ENCODE measurements at places on chromosomes 4 and X.

DNA sequence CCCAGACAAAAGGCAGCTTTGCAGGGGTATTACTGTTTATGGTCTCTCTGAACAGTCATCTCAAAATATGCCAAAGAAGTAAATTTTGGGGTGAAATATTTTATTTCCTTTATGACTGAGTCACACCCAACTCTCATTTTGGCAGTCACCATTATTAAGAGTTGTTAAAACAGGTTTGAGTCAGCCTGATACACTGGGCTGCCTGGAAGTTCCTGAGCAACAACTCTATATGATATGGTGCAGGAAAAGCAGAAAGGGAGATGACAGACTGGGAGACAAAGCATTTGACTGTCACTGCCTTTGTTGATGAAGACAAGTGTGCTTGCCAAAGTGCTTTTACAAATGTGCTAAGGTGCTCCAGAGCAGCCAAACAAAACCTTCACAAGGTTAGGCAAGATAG lies 1263.5 kb downstream of the PCDH7 start:
- no peak for DNase-seq

- no peak for DNase-seq
Measured at GRCh38 chr4:94603170-94603747, 151.5 kb downstream of the PDLIM5 start.

GRCh38 chrX:114101081-114101480 lies 482.8 kb upstream of the HTR2C start:
- DNase-seq, result no peak

DNA sequence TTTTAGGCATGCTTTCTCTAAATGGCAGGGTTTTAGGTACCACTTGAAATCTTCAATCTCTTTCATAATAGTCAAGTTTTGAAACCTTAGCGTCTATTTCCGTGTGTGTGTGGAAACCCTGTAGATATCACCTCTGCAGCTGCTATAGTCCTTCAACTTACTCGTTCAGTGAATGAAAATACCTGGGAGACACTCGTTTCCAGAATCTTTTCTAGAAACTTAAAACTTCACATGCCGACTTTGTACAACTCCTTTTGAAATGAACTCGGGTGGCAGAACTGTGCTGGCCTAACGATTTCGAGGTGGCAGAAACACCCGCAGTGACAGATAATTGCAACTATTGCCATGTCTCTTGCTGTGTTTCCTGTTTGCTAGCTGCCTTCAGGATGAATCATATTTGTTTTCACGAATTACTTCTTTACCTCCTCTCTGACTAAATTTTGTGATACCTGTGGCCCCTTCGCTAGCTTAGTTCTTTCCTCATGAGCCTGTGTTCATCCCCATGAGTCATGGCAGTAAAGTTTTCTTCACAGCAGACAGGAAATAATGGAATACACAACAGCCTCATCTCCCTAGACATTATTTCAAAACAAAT lies 104.7 kb upstream of the SMIM10 start:
- DNase-seq, result no peak

- DNase-seq, result no peak
Measured at GRCh38 chr4:93748373-93749291, 79.9 kb upstream of the ATOH1 start.

GRCh38 chr4:105345358-105345757 lies 128.5 kb downstream of the PPA2 start:
- DNase-seq, result no peak

DNA sequence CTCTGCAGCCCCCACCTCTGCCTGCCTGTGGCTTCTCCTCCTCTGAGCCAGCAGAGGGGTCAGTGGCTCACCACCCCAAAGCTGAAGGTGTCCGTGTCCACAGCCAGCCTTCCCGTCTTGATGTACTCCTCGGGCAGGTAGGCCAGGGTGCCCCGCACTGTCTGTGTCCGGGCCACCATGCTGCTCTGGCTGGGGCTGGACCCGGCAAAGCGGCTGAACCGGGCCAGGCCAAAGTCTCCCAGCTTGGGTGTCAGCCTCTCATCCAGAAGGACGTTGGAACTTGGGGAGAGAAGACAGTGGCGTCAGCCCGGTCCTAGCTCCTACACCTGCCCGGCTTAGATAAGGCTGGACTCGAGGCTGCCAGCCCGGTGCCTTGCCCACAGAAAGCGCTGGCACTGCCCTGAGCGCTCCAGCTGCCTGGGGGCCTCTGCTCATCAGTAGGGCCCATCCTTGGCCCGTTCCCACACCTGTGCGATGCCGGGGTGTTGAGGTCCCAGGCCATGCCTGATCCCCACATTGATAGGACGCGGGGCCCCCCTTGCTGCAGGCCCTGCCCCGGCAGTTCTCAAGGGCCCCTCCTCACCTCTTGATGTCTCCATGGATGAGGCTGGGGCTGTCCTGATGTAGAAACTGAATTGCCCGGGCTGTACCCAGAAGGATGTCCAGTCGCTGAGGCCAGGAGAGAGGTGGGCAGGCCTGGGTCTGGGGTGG lies 3.2 kb downstream of the IRAK1 start:
- DNase-seq, result no peak

- DNase-seq, result no peak
Measured at GRCh38 chrX:150616179-150616862, 47.9 kb downstream of the MTM1 start.

DNA sequence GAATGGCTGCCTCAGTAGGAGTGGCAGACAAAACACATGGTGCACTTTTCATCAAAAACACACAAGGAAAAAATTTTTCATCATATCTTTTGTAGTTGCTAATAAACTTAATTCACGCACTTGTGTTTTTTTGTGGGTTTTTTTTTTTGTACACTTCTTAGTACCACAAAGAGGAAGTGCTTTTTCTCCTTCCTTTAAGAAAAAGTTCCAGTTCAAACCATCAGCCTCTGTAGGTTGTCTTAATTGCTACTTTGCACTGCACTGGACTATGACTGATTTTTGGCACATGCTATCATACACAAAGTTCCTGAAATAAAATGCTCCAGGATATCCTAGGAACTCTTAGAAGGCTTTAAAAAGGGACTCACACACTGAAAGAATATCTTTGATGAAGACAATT lies at the start of gene PHEX:
Gene PHEX (plus strand): TSS at position 242 of the 400 bp plus-strand sequence. CDS start 681 bp downstream, outside the sequence.
- no peak for DNase-seq

DNA sequence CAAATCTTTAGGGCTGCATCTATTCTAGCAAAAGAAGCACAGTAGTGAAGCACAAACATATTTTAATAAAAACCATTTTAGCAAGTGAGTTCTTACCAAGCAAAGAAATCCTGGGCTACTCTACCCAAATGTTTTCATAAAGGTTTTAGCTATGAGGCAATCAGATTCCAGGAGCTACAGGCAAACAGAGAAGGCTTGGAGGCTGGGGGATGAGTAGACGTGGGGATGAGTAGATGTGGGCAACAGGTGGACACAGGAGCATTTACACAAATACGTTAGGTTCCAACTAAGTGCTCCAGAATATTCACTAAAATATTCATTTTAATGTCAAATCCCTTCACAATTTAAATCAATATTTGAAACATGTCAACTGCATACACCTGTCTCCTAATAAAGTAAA lies 34.5 kb downstream of the ATP11C start:
- DNase-seq, result no peak

GRCh38 chr4:160592258-160592657 lies 1489.4 kb downstream of the RAPGEF2 start:
- no peak for DNase-seq

GRCh38 chr4:121873604-121874003 lies 3.3 kb upstream of the BBS7 start:
- DNase-seq, result no peak

DNA sequence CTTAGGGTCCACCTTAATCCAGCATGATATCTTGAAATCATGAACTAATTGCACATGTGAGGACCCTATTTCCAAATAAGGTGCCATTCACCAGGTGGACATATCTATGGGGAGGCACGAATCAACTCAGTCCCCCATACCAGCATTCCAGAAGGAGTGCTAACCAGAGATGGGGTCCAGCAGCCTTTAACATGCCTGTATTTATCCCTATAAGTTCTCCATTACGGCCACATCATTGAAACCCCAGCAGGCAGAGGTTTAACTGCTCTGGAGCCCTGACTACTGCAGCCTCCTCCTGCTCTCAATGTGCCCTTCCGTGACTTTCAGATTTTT lies 3.2 kb upstream of the ASMTL start:
- no peak for DNase-seq

GRCh38 chrX:44470816-44471215 lies 71.8 kb downstream of the FUNDC1 start:
- no peak for DNase-seq

DNA sequence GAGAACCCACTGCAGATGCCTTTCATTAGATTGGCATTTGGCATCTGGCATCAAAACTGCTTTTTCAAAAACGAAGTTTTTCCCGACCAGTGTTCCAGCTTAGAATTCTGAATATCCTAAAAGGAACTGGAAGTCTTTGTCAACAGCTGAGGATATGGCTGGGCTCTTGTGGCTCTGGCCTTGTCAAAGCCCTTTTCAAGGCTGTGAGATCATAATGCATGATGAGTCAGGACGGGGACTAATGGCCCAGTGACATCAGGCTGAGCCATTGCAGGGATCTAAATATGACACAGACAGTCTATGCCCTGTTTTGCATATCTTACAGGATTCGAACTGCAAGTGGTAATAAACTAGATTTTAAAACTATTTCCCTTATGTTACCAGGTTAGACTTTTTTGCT lies 306.4 kb downstream of the PTTG2 start:
- DNase-seq, result no peak

- DNase-seq, result no peak
Measured at GRCh38 chrX:46994096-46994495, 81.9 kb downstream of the JADE3 start.

DNA sequence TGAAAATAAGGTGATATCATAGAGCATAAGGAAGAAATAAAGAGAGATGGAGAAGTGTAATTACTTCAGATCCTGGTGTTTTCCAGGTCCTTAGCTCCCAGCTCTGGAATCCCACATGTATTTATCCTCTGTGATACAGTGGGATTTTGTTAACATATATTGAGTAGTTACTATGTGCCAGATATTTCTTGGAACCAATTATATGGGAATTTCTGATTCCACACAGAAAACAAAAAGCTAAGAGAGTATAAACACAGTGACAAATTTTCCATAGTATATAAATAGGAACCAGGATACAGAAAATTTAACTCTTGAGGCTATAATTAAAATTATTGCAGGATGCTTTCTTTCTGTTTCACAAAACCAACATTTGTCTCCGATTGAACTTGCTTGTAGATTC lies 1067.5 kb downstream of the PCDH7 start:
- no peak for DNase-seq

DNA sequence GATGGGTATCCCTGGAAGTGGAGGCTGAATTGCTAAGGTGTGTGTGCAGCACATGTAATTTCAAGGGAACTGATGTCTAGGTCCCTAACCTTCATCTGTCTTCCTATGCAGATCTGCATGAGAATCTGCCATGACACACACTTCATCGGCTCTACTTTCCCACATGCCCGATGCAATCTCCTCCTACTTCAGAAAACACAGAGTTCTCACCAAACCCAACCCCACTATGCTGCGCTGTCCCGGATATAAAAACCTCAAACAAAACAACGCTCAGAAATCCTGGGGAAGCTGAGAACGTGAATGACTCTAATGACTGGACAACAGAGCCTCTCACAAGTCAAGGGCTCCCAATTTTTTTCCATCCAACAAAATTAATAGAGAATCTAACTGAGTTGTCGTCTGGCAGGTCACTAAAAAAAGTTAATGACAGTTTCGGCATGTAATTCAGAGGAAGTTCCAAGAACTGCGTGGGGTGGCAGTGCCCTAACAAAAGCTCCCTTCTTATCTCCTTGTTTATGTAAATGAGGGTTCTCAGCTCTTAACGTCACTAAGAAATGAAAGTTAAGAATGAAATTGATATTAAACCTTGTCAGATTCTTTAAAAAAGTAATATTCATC lies 39.0 kb downstream of the STX18 start:
- DNase-seq, result no peak

DNA sequence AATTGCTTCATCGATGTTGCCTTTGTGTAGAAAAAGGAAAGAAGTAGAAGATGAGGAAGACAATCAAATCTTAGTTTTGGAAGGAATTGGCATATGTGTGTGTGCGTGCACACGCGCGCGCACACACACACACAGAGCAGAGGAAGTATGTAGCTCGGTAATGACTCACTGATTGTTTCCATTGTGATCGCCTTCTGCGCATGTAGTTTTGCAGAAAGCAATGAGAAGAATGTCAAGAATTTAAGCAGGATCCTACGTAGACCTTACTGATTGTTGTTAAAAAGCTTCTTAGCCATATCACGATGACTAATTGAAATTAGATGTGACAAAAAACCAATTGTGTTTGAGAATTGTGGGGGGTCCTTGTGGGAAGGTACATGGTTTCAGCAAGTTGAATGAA lies 12.8 kb upstream of the LIMCH1 start:
- no peak for DNase-seq

DNA sequence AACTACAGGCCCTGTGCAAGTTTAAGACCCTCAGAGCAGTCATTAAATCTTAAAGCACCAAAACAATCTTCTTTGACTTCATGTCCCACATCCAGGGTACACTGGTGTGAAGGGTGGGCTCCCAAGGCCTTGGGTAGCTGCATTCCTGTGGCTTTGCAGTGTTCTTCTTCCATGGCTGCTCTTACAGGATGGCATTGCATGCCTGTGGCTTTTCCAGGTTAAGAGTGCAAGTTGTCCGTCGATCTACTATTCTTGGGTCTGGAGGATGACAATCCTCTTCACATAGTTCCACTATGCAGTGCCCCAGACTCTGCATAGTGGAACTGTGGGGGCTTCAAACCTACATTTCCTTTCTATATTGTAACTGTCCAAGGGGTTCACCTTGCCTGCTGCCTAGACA lies 494.5 kb downstream of the CFAP47 start:
- DNase-seq, result no peak

DNA sequence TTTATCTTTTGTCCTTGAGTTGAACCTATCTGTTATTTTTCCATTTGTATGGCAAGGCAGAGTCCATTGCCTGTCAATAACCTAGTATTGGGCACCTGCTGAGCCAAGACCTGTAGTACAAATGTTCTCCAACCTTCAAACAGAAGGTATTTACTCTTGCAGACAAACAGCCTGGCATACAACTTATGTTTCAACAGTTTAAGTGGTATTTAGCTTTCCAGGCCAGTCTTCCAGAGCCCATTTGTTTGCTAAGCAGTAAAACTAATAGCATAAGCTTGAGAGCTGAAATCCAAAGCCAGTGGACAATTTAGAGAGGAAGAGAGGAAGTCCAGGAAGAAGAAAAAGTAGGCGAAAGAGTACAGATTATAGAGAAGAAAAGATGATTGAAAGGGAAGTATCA lies 979.3 kb downstream of the GLUD2 start:
- DNase-seq, result no peak

DNA sequence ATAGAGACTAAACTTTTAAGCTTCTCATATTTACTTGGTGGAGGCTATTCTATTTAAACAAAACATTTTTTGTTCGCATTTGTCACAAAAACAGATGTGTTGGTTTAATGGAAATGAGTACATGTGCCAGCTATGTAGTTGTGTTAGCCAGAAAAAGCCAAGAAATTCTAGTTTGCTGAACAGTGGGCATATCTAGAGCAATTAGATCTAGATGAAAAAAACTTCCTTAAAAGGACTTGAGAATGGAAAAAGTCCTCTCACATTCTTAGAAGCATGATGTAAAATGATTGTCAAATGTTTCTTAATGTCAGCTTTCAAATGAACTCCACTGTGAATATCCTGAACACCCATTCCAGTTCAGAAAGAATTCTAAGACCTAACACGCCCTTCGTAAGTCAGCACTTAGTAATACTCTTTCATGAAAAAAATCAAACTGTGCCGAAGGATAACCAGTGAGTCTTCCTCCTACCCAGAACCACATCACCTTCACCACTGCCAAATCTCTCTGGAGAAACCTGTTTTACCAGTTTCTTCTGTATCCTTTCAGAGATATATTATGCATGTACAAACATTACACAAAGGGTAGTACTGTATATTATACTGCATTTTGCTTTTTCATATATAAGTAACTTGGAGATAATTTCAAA lies 28.2 kb downstream of the PHKA1 start:
- DNase-seq, result no peak

Measured in stimulated activated CD4-positive, alpha-beta T cell treated with anti-CD3 and anti-CD28 coated beads, Interleukin-1b, Interleukin-23, amount 100 ng/mL, for 24 hours (primary cell).